ENCODE measurements at places on chromosomes 4 and X. TPM values are rescaled to one million over a fixed set of nuclear protein-coding genes. Genes with fewer than 3 reads are reported as not detected.
A peak's percentile ranks its signal among the peaks of the same experiment; 100 is the strongest.

The TRIM61 gene
- total RNA-seq: 1.0 TPM

The AR gene
- total RNA-seq: 0.22 TPM

The BMX gene
- not detected for total RNA-seq

The PKD2 gene
- total RNA-seq: 4.2 TPM

The SYN1 gene
- total RNA-seq: 1.3 TPM

The MMGT1 gene
- 21.4 TPM for total RNA-seq

The PTPN13 gene
- total RNA-seq: 2.7 TPM

The MAP9 gene
- total RNA-seq: 8.3 TPM

The ADH1A gene
- total RNA-seq: not detected

The PI4K2B gene
- total RNA-seq: 42.3 TPM

DNA sequence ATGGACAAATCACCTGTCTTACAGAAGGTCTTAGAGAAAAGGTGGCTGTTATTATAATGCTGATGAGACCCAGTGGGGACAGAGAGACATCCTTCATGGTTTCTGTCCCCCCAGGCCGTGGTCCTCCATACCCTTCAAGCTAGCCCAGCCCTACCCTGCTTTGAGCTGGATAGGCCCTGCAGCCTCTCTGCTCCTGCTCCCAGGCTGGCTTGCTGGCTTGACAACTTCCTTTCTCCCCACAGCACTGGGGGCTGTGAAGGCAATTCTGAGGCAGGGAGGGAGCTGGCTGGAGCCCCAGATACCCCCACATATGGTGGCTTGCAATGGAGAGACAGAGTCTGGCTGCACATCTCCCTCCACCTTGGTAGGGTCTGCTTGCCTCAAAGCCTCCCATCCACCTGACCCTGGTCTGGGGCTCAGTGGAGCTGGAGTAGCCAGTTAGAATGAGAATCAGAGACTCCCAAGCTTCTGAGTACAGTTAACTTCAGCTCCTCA, 118.2 kb downstream of the PJA1 start:
- H3K27me3 ChIP-seq: no peaks in the 10 kb centered on the region
- no peak overlapping the region for H3K4me3 ChIP-seq
- H3K4me1 ChIP-seq: no peaks in the 10 kb centered on the region
- no peaks in the 10 kb centered on the region for H3K36me3 ChIP-seq
- no peak overlapping the region for H3K27ac ChIP-seq

- no peaks in the 10 kb centered on the region for H3K36me3 ChIP-seq
- no peak for DNase-seq
- H3K4me1 ChIP-seq: peaks cover 15% of the 10 kb centered on the region
- H3K4me3 ChIP-seq: no peak overlapping the region
- peaks cover 5% of the 10 kb centered on the region for H3K27me3 ChIP-seq
- H3K27ac ChIP-seq: no peak overlapping the region
Measured at GRCh38 chr4:122759639-122760310, 27.3 kb downstream of the BBS12 start.

GRCh38 chr4:29861307-29861706, 858.9 kb upstream of the PCDH7 start:
- H3K4me1 ChIP-seq: no peaks in the 10 kb centered on the region
- no peak overlapping the region for H3K4me3 ChIP-seq
- no peak overlapping the region for H3K27ac ChIP-seq
- DNase-seq: no peak

- no peak overlapping the region for H3K27ac ChIP-seq
- H3K36me3 ChIP-seq: no peaks in the 10 kb centered on the region
- H3K4me1 ChIP-seq: no peaks in the 10 kb centered on the region
- no peak for DNase-seq
- no peak overlapping the region for H3K4me3 ChIP-seq
Measured at GRCh38 chrX:107197319-107197718, 8.9 kb downstream of the NUP62CL start.

- no peak for DNase-seq
- no peak overlapping the region for H3K27ac ChIP-seq
Measured at GRCh38 chr4:2222838-2223237, 19.1 kb downstream of the HAUS3 start.

DNA sequence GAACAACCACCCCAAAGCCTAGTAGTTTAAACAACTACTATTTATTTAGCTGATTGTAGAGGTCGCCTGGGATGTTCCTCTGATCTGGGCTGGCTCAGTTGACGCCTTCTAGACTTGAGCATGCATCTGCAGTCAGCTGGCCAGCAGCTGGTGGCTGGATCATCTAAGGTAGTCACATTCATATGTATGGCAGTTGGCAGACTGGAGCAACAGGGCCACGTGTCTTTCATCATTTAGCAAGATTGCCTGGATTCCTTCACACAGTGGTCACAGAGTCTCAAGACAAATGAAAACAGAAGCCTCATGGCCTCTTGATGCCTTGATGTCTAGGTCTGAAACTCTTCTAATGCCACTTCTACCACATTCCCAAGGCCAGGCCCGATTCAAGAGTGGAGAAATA, 220.6 kb upstream of the S100G start:
- H3K27me3 ChIP-seq: no peaks in the 10 kb centered on the region
- H3K36me3 ChIP-seq: no peaks in the 10 kb centered on the region
- DNase-seq: no peak
- peaks cover 9% of the 10 kb centered on the region for H3K4me1 ChIP-seq
- no peak overlapping the region for H3K27ac ChIP-seq
- H3K4me3 ChIP-seq: no peak overlapping the region

- H3K27me3 ChIP-seq: no peaks in the 10 kb centered on the region
- H3K4me3 ChIP-seq: no peak overlapping the region
- no peak overlapping the region for H3K27ac ChIP-seq
- no peak for DNase-seq
Measured at GRCh38 chr4:167031534-167032156, 202.6 kb downstream of the SPOCK3 start.

- no peaks in the 10 kb centered on the region for H3K4me1 ChIP-seq
- DNase-seq: no peak
- no peak overlapping the region for H3K27ac ChIP-seq
- H3K4me3 ChIP-seq: no peak overlapping the region
Measured at GRCh38 chr4:45120163-45120562, 393.8 kb upstream of the GNPDA2 start.

DNA sequence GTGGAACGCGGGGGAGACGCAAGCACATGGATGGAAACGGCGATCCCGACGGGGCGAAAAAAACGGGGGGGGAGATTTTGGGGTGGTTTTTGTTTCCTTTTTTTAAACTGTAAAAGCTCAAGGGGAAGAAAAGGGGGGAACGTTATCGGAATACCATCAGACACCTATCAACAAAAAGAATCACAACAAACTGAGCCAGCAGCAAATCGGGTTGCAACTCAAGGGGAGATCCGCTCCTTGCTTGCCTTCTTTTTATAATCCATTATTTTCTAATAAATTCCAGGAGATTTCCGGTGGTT, 616 bp downstream of the MAML3 start:
- no peak for DNase-seq
- no peaks in the 10 kb centered on the region for H3K36me3 ChIP-seq
- no peak overlapping the region for H3K27ac ChIP-seq

DNA sequence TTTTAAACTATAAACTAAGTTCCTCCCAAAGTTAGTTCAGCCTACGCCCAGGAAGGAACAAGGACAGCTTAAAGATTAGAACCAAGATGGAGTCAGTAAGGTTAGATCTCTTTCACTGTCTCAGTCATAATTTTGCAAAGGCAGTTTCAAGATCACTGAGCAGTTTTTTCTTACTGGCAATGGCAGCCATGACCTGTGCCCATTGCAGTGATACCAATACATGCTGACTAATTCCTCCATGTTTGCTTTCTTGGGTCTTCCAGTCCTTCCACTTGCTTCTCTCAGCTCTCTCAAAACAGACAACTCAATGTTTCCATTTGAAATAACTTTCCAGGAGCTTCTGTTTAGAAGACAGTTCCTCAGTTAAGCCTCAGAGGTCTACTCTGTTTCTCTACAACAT, 79.5 kb downstream of the PCDH18 start:
- H3K36me3 ChIP-seq: no peaks in the 10 kb centered on the region
- no peaks in the 10 kb centered on the region for H3K27me3 ChIP-seq
- no peaks in the 10 kb centered on the region for H3K4me1 ChIP-seq

DNA sequence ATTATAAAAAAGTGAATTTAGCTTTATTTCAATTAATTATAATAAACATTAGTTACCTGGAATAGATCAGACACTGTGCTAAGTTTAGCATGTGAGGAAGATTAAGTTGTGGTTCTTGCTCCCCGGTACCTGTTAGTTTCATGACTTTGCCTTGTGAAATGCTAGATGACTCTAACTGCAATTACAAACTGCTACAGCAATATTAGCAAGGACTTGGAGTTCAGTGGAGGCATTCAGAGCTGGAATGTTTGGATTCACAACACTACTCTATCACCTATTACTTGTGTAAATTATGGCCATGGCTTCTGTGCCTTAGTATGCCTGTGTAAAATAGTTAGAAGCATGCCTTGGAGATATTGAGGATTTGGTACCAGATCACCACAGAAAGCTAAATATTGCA, 21.4 kb upstream of the ANXA10 start:
- no peak overlapping the region for H3K27ac ChIP-seq
- H3K4me3 ChIP-seq: no peak overlapping the region
- H3K36me3 ChIP-seq: no peaks in the 10 kb centered on the region

GRCh38 chr4:146450524-146450923, 71.2 kb downstream of the SLC10A7 start:
- H3K27me3 ChIP-seq: no peaks in the 10 kb centered on the region
- H3K4me1 ChIP-seq: peaks cover 27% of the 10 kb centered on the region
- H3K4me3 ChIP-seq: no peak overlapping the region
- H3K27ac ChIP-seq: peak overlapping the region; percentile 31
- H3K36me3 ChIP-seq: peaks cover 16% of the 10 kb centered on the region

DNA sequence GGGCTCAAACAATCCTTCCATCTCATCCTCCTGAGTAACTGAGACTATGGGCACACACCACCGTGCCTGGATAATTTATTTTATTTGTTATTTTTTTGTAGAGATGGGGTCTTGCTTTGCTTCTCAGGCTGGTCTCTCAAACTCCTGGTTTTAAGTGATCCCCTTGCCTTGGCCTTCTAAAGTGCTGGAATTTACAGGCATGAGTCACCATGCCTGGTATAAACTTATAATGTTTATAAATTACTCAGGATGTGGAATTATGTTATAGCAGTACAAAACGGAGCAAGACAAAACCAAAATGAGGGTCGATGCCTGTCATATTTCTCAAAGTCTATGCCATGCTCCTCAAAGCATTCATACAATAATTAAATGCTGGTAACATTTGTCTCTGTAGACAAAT, 29.8 kb upstream of the TEX13C start:
- H3K27ac ChIP-seq: no peak overlapping the region
- H3K4me3 ChIP-seq: no peak overlapping the region
- no peaks in the 10 kb centered on the region for H3K36me3 ChIP-seq
- no peak for DNase-seq
- H3K4me1 ChIP-seq: peaks cover 17% of the 10 kb centered on the region

GRCh38 chr4:117831060-117831683, 203.1 kb upstream of the NDST3 start:
- no peaks in the 10 kb centered on the region for H3K4me1 ChIP-seq
- no peaks in the 10 kb centered on the region for H3K36me3 ChIP-seq
- DNase-seq: no peak
- no peak overlapping the region for H3K4me3 ChIP-seq
- no peak overlapping the region for H3K27ac ChIP-seq

DNA sequence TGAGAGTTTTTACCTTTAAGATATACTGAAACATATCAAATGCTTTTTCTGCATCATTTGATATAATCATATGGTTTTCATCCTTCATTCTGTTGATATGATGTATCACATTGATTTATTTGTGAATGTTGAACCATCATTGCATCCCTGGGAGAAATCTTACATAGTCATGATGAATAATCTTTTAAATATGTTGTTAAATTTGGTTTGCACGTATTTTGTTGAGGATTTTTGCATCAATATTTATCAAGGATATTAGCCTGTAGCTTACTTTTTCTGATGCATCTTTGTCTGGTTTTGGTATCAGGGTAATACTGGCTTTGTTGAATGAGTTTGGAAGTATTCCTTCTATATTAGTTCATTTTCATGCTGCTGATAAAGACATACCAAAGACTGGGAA, 541.4 kb downstream of the TLL1 start:
- no peak overlapping the region for H3K4me3 ChIP-seq
- no peak for DNase-seq
- H3K36me3 ChIP-seq: no peaks in the 10 kb centered on the region
- no peaks in the 10 kb centered on the region for H3K4me1 ChIP-seq
- no peaks in the 10 kb centered on the region for H3K27me3 ChIP-seq

DNA sequence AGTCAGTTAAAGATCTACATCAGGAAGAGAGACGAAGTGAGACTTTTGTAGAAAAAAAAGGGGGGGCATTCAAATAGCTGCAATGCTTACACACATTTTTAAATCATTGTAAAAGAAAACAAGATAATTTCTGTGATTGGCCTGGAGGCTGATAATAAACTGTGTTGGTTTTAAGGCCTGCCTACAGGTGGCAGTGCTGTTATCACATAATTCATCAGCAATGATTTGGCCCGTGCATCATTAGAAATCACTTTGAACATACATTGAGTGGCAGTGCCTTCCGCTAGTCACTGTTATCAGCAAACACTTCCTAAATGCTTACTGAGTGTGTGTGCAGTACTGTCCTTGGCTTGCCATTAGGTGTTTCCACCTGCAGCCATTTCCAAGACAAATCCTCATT, 831.9 kb downstream of the TRIML1 start:
- no peaks in the 10 kb centered on the region for H3K4me1 ChIP-seq
- H3K36me3 ChIP-seq: no peaks in the 10 kb centered on the region
- no peak overlapping the region for H3K4me3 ChIP-seq
- no peak for DNase-seq
- H3K27ac ChIP-seq: no peak overlapping the region

DNA sequence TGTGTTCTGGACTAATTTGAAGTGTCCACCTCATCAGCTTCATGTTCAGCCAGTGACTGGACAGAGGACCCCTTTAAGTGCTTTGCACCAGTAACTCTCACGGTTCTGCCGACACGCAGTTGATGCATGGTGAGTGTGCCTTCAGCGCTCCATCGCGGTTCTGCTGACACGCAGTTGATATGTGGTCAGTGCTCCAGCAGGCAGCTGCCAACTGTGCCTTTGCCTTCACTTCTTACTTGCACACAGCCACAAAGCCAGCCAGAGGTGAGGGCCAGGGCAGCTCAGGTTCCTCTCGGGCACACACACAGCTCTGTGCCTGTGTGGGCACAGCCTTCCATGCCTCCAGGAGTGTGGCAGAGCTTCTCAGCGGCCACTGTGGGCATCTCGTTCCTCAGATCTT, 12.4 kb downstream of the NKX1-1 start:
- H3K36me3 ChIP-seq: peaks cover 17% of the 10 kb centered on the region
- H3K27me3 ChIP-seq: no peaks in the 10 kb centered on the region
- no peaks in the 10 kb centered on the region for H3K4me1 ChIP-seq

GRCh38 chr4:13836946-13837912, 209.7 kb upstream of the BOD1L1 start:
- no peaks in the 10 kb centered on the region for H3K4me1 ChIP-seq
- H3K27me3 ChIP-seq: peaks cover 2% of the 10 kb centered on the region
- no peaks in the 10 kb centered on the region for H3K36me3 ChIP-seq

DNA sequence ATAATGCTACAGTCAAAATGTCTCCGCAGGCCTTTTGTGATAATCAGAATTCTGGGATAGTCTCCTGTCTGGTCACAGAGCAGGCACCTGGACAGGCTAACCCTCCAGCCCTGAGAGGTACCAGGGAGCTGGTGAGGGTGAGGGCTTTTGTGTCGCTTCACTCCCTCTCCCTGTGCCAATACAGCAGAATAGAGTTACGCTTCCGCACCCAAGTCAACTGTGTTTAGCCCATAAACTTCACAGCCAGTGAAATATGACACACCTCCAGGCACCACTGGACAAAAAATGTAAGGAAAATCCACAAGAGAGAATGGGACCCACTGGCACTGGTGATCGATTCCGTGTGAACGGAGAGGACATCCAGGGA, 1.3 kb downstream of the GAK start:
- peaks cover 45% of the 10 kb centered on the region for H3K4me1 ChIP-seq
- H3K36me3 ChIP-seq: peaks cover 1% of the 10 kb centered on the region
- peak overlapping the region; percentile 97 for H3K4me3 ChIP-seq
- no peak for DNase-seq
- no peaks in the 10 kb centered on the region for H3K27me3 ChIP-seq

- peaks cover 3% of the 10 kb centered on the region for H3K4me1 ChIP-seq
- no peak for DNase-seq
- H3K27me3 ChIP-seq: no peaks in the 10 kb centered on the region
Measured at GRCh38 chr4:7107166-7107905, 39.5 kb upstream of the GRPEL1 start.

Measured in activated CD4-positive, alpha-beta memory T cell treated with anti-CD3 and anti-CD28 coated beads for 36 hours (primary cell).